Activated T-helper 1 cell treated with anti-CD3 and anti-CD28 coated beads, Interleukin-2, amount 50 U/mL, for 16 hours (primary cell): ENCODE measurements at places on chromosomes 3 and 15.

- DNase-seq, result no peak
Measured at GRCh38 chr3:23496165-23496564, 293.0 kb downstream of the UBE2E2 start.

DNA sequence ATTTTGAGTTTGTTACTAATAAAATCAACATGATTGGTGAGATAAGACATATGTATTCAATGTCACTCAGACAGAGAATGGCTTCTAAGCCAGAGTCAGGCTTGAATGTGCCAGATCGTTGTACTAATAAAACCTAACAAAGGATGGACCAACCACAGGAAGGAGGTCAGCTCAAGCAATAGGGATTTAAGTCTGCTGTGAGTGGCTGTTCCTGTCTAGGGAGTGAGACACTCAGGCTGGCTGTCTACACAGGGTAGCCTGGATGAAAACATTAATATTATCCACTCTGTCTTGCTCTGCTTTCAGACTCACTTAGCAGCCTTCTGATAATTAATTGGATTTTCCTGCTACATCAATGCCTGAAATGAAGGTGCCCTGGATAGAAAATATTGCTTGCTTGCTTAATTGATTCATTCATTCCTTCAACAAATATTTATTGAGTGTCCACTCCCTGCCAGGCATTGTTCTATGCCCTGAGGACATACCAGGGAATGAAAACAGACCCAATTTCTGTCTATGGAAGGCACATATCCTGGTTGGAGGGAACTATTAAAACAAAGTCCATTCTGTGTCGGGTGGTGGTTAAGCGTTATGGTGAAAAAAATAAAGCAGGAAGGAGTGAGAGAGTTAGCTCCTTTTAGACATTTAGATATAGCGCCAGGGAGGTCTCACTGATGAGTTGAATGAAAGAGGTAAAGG, 239.4 kb downstream of the CHST2 start:
- DNase-seq, result no peak

DNA sequence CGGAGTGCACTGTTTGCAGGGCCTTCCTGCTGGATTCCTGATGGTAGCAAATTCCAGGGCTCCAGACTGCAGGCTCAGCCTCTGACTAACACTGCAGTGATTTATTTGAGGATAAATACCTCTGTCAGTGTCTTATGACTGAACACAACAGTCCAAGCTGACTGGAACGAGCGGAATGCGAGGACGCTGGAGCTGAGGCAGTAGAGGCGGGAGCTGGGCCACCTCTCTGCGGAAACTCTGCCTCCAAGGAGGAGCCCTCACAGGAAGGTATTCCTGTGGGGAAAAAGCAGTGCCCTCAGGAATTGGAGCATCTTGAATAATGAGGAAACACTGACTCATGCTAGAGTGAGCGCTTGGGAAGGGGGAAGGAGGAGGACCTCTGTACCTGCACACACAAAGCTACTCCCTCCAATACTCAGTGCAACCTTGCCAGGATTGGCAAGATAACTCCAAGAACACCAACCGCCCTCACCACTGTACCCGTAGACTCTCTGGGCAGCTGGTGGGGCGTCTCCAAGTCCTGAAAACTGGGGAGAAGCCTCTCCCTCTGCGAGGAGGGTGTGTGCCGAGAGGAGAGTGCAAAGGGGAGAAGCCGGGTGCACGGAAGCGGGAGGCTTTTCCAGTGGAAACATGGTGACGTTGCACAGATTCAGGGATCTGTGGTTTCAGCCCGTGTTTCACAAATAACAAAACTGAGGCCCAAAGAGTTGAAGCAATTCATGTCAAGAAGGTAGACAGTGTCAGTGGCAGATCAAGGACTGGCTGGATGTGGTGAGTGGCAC, 43.0 kb downstream of the VGLL4 start:
- no peak for DNase-seq

- no peak for DNase-seq
Measured at GRCh38 chr3:135017003-135017893, 222.2 kb downstream of the EPHB1 start.

GRCh38 chr3:159765030-159765859, 223.4 kb upstream of the IL12A start:
- no peak for DNase-seq

DNA sequence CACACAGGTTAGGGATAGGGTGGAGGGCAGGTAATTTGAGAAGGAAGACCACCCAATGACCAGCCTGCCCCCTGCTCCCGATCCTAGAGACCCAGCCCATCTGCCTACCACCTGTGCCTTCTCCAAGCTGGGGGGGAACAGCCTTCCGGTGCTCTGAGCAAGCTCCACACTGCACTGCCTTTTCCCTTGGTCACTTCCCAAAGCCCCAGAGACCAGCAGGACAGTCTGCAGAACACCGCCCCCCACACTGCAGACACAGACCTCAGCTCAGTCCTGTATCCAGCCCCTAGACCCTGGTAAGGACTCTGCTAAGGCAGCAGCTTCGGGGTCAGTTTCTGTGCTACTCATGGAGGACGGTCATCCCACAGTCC, 156.9 kb downstream of the MEGF11 start:
- no peak for DNase-seq

DNA sequence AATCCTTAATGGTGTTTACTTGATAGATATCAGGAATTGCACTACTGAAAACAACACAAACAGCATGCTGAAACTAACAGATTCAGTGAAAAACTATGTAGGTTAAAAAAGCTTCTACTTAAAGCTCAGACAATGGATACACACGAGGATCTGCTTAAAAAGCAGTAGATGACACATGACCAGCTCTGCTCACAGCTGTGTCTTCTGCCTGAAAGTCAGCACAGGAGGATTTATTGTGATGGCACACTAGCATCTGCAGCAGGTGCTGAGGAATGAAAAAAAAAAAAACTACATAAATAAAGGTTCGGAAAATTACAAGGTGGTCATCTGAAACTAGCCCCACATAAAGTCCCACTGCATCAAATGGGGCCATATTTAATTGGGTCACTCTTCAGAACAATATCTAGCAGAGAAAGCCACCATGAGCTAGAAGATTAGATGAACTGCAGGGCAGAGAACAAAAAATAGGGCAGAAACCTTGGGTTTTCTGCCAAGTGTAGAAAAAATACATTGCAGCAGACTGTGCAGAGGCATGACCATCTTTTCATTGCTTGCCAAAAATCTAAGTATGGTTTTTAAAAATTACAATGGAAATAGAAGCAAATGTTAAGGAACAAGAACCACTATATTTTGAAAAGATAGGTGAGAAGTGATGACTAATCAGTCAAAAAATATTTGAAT, 13.2 kb upstream of the GOLM2 start:
- DNase-seq, result no peak

- no peak for DNase-seq
Measured at GRCh38 chr3:110493438-110494092, 578.1 kb upstream of the NECTIN3 start.

- no peak for DNase-seq
Measured at GRCh38 chr3:169759256-169759655, 5.6 kb downstream of the TERC start.

DNA sequence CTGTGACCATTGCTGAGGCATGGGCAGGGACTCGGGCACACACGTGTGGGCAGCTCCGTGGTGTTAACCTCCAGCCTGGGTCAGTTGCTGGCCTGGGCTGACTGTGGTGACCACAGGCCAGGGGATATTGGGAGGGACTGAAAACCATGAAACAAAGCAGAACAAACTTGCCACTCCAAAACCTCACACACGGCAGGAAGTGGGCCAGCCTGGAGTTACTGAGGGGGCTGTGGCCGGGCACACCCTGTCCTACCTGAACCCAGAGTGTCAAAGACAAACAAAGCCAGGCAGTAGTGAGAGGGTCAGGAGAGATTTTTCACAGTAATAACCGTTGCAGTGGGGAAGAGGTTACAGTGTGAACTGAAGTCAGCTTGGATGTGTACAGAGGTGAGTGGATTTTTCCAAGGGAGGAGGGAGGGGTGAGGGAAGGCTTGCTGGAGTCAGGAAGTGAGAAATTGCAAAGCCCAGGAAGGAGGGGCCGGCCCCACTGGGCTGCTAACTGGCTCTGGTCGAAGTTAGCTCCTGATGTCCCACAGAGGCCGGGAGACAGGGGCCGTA, 40.0 kb upstream of the ATP10A start:
- no peak for DNase-seq

DNA sequence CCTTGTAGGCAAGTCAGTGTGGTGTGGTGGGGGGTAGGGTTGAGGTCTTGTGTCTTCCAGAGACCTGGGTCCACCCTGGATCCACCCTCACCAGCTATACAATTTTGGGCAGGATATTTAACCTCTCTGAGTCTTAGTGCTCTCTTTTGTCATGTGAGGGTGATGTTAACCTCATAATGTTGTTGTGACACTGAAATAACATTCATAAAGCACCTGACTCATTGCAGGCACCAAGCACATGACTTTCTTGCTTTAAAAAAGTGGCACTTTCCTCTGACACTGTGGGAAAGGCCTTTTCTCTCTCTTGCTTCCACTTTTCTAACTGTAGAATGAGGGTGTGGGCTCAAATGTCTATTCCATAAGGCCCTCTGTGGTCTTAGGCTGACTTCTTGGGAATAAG, 75.5 kb downstream of the SCN10A start:
- DNase-seq, result no peak

GRCh38 chr3:27078246-27078913, 290.8 kb downstream of the NEK10 start:
- no peak for DNase-seq

- DNase-seq, result no peak
Measured at GRCh38 chr15:82043130-82043673, 2.6 kb downstream of the MEX3B start.

DNA sequence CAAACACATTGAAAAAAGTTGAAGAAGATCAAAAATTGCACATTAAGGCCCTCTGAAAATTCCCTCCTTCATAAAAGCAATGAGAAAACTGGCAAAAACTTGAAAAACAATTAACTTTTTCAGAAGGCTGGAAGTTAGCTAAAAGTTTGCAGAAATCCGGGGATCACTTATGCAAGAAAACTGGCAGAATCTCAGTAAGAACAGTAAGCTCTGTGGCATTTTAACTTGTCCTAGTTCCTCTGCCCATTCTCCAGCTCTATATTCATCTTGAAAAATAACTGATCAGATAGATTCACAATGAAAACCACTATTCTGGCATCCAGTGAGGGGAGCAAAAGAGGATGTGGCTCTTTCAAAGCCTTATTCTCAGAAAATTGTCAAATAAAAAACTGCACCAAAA, 566.8 kb downstream of the NTRK3 start:
- no peak for DNase-seq

DNA sequence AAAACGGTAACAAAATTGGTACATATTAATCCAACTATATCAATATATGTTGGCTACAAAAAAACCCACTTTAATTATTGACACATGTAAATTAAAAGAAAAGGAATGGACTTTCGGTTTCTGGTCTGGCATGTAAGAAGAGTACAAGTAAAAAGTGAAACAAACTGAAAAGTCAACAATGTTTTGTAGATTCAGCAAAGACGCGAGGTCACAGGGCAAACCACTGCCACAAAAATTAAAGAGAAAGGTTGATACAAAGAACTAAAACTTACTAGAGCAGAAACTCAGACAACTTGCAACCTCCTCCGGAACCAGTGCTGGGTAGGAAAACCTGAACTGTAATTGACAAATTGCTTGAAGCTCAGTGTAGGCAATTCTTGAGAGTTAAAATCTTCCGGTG, 110.6 kb upstream of the ARPP21 start:
- DNase-seq, result no peak

GRCh38 chr15:98446083-98446482, 202.3 kb upstream of the IGF1R start:
- DNase-seq, result no peak

DNA sequence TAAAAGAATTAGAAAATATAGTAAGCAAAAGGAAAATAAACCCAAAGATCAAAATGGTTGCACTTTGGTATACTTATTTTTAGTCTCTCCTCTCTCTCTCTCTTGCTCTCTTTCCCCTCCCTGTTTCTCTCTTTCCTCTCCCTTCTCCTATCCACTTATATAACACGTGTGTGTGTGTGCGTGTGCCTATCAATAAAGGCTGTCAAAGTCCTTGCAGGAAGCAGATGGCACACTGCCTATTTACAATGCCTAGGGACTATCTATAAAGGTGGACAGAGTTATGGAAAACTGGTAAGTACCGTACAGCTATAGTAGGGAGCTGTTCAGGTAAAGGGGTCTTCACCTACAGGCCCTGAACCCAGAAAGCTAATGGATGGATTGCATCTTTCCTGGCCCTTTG, 161.6 kb downstream of the SQOR start:
- DNase-seq, result no peak

GRCh38 chr15:72078887-72079286, 39.1 kb downstream of the MYO9A start:
- no peak for DNase-seq

DNA sequence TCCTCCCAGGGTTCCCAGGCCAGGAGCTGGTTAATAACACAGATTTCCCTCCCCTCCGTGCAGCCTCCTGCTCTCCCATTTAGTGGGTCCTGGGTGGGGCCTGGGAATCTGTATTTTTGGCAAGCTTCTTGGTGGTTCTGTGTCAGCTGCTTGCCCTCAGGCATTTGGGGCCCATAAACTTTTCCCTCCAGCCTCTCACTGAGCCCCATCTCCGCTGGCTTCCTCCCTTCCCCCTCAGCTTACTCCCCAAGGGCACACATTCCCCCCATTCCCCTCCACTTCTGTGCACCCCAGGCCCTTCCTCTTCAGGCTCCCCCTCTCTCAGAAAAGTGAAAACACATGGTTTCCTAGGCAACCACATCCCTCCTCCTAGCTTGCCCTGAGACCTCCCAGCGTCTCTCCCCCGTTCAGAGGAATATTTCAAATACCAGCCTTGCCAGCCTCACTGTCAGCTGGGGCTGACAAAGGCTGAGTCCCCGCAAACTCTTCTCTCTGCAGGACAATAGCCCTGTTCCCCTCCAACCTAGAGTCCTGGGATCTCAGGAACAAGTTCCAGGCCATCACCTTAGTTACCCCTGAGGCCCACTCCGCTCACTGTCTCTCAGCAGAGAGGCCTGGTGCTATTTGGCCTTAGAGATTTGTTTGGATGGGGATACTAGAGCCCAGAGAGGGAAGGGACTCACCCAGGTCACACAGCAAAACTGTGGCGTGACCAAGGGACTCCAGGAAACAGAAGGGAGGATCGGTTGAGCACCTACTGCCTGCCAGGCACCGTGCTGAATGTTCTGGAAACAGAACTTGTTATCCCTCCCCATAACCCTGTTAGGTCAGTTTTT, 44.6 kb upstream of the SMAD6 start:
- no peak for DNase-seq

- DNase-seq, result no peak
Measured at GRCh38 chr15:73873889-73874511, 636 bp downstream of the TBC1D21 start.

- DNase-seq, result no peak
Measured at GRCh38 chr3:98058244-98058960, 23.3 kb upstream of the GABRR3 start.

DNA sequence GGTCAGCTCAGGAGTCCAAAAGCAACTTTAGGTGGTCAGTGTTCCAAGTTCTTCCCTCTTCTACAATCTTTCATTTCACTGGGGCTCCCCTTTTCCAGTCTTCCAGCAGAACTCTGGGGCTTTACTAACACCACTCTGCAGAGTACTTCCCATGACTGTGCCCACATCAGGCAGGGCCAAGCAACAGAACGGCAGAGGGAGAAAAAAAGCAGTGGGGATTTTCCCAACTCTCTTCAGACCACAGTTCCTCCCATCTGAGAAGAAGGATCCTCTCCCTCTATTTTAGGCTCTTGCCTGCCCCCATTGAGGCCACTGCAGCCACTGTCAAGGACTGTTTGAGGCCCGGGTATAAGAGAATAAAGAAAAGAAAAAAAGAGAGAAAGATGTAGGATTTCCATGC, 70.7 kb downstream of the TTBK2 start:
- DNase-seq, result no peak
